ENCODE measurements at places on chromosomes 7 and 10.

- peak; percentile 96 for DNase-seq
Measured at GRCh38 chr7:116227678-116228239, 17.4 kb downstream of the TES start.

- DNase-seq, result no peak
Measured at GRCh38 chr10:49689882-49690510, 10.5 kb downstream of the C10orf53 start.

DNA sequence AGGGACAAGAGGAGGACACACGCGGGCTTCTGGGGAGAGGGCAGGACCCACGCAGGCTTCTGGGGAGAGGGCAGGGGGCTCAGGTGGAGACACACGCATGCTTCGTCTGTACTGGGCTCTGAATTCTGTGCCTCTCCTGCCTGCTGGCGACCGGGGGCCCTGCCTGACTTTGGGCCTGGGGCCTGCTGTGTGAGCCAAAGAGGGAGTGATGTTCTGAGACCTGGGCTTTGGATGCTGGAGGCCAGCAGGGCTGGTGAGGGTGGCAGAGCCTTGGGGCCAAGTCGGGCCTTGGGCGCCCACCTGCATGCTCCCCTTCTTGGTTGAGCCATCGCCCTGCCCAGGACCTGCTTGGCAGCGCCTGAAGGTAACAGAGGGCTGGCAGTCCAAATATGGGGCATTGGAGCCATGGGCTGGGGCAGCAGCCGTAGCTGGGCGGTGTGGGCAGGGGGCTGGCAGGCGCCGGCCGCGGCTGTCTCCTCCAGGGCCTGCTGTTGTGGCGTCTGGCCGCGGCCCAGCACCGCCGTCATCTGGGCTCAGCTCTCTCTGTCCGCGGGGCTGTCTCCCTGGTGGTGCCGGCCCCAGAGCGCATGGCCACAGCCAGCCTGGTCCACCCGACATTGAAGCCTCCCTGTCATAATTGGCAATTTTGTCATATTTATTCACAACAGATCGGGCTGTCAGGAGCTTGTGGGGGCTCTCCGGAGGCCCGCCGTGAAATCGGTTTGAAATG is 78.9 kb downstream of the UNCX start:
- no peak for DNase-seq

DNA sequence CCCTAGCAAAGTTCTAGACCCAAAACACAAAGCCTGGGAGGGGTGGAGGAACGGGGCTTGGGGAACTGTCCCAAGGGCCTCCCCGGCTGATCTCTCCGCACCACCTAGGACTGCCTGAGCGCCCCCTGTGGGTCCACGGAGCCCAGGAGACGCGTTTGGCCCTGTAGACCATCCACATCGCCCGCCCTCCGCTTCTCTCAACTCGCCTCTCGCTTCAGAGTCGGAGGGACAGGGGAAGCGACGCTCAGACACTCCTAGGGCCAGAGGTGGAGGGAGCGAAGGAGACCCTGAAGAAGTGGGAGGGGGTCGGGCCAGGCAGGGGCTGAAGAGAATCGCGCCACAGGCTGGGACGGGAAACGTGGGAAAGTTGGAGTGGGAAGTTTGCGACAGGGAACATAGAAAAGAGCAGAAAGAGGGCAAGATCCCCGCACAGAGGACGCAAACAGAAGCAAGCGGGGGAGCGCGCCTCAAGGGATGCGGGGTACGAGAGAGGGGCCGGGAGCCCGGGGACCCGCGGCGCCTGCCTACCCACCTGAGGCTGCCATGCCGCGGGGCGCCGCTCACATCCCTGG is 378 bp downstream of the PIK3AP1 start:
- DNase-seq, result no peak

GRCh38 chr10:126468467-126468866 is 80.2 kb upstream of the ADAM12 start:
- no peak for DNase-seq

- DNase-seq, result no peak
Measured at GRCh38 chr7:69683002-69683401, 84.7 kb downstream of the AUTS2 start.

GRCh38 chr10:118513174-118513573 is 82.3 kb downstream of the PRLHR start:
- no peak for DNase-seq

- no peak for DNase-seq
Measured at GRCh38 chr7:138436388-138436787, 23.7 kb upstream of the TRIM24 start.

- DNase-seq, result no peak
Measured at GRCh38 chr7:27215356-27215755, 15.5 kb upstream of the HOXA13 start.

DNA sequence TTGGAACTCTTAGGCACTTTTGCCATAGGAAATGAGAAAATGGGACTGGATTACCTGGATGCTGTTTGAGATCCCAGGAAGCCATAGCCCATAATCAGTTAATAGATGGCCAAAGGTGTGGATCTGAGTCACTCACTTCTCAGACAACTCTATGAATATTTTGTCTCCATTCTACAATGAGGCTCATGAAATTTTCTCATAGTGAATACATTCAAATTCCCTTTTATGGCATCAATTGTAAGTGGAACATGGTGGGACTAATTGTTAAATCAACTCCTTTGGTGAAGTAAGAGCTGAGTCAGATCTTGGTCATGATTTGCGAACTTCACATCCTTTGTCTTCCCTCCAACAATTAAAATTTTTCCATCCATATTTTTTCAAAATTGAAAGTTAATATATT is 222.1 kb downstream of the ARL4A start:
- DNase-seq, result no peak

- DNase-seq, result no peak
Measured at GRCh38 chr7:116517626-116518025, 7.2 kb upstream of the CAV1 start.

DNA sequence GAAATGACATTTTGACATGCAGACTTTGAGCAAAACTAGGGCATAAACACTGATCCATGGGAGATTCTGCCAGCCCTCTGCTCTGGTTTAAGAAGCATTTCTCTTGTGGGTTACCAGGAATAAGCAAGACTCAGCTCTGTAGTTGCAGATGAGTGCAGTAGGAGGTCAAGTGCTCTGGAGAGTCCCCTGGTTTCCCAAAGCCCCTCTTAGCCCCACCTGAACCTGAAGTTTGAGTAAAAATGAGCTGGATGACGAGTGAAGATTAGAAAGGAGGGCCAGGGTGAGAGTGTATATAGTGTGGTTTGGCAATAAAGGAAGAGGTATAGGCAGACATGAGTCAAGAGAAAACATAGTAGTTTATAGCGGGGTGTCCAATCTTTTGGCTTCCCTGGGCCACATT is 220.3 kb downstream of the ARL4A start:
- no peak for DNase-seq

DNA sequence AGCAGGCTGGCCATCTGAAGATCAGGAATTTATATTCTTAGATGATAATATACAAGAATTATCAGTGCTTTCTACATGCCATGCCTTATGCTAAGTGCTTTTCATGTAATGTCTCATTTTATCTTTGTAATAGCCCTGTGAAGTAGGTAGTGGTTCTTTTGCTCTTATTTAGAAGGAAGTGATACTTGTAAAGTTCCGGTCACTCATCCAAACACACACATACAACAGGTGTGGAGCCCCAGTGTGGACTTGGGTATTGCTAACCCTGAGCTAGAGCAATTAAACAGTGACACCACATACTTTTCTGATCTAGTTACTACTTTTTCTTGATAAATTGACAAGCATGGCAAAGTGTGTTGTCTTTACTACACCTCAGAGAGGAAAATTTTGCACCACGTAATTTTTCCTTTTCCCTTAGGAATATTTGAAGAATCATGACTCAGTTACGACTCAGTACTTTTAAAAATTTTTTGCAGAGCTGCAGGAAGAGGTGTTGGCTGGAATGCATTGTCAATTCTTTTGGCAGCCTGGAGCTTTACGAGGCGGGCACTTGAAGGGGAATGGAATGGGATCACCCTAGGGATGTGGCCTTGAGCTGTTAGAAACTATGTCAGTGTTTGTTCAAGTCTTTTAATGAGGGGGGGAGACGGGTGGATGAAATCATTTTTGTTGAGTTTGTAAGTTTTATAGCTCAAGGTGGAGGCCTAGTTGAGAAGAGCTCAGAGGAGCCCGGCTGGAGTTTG is 212.5 kb upstream of the CELF2 start:
- DNase-seq, result peak; percentile 95

DNA sequence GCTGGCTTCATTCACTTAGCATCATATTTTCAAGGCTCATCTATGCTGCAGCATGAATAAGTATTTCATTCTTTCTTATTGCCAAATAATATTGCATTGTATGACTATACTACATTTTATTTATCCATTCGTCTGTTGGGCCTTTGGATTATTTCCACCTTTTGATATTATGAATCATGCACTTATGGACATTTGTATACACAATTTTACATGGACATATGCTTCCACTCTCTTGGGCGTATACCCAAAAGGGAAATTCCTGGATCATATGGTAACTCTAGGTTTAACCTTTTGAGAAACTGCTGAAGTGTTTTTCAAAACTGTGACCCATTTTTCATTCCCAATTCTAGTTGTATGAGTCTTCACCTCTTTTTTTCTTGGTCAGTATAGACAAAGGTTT is 80.3 kb upstream of the GNAI1 start:
- peak; percentile 53 for DNase-seq

- DNase-seq, result no peak
Measured at GRCh38 chr7:70355198-70356020, 757.1 kb downstream of the AUTS2 start.

- no peak for DNase-seq
Measured at GRCh38 chr7:134532180-134532953, 5.0 kb downstream of the AKR1B10 start.

- no peak for DNase-seq
Measured at GRCh38 chr7:131042269-131043160, 285.2 kb upstream of the MKLN1 start.

Data from fibroblast of skin of back (primary cell).